ENCODE measurements at places on chromosomes 6 and 20.

DNA sequence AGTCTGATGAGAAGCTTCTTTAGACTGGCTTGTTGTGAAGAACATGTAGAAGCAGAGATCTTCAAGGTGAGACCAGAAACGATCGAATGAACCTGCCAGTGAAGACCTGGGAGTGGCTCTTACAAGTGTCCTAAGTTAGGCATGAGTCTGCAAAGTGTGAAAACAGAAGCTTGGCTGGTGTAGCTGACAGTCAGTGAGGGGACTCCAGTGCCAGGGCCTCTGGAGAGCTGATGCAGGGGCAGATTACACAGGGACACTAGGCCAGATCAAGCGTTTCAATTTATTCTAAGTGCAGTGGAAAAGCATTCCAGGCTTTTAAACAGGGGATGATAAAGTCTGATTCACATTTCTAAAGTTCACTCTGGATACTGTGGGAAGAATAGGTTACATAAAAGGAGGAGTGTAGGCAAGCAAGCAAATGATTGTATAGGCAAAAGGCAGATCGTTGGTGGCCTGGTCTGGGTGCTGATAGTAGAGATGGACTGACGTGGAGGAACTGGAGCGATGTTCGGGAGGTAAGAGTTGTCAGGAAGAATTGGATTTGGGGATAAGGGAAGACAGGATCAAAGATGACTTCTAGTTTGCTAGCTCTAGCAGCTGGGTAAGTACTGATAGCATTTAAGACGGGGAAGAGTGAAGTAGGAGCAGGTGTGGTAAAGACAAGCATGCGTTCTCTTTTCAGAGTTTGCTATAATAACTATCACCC, 133.5 kb downstream of the MAN1A1 start:
- no peak for DNase-seq

DNA sequence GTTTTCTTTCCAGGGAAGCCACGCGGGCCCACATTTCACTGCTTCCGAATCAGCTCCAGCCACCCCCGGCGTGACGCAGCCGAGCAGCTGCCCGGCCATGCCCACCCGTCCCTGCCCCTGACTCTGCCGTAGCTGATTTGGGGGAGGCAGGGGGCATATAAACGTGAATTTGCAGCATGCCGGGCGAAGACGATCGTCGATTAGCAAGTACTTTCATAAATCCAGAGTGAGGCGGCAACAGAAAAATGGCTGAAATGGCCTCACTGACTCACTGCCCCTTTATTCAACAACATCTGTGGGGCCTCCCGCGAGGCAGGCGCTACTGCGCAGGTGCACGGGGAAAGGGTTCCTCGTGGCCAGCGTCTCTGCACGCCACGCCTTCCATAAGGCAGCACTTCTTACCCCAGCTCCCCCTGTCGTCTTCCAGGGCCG, 118.0 kb downstream of the DLL1 start:
- DNase-seq, result no peak

GRCh38 chr20:61299618-61300017, 47.6 kb downstream of the CDH4 start:
- DNase-seq, result no peak

GRCh38 chr6:56795466-56796195, 152.9 kb upstream of the DST start:
- no peak for DNase-seq

DNA sequence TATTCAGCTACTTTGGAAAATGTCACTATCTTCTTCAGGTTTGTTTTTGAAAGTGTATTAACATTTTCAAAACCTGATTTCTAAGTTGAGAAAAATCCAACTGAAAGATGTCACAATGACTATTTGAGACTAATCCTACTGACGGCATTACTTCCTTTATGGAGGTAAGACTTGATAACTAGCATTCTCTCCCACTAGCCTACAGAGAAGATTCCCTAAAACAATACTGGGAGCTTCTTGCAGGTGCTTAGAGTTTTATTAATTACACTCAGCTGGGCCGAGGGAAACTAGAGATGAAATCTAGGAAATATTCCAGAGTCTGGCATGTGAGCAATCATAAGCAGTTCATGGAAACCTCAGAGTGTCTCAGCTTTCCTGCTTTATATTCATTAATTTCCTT, 114.0 kb downstream of the LCA5 start:
- DNase-seq, result no peak

DNA sequence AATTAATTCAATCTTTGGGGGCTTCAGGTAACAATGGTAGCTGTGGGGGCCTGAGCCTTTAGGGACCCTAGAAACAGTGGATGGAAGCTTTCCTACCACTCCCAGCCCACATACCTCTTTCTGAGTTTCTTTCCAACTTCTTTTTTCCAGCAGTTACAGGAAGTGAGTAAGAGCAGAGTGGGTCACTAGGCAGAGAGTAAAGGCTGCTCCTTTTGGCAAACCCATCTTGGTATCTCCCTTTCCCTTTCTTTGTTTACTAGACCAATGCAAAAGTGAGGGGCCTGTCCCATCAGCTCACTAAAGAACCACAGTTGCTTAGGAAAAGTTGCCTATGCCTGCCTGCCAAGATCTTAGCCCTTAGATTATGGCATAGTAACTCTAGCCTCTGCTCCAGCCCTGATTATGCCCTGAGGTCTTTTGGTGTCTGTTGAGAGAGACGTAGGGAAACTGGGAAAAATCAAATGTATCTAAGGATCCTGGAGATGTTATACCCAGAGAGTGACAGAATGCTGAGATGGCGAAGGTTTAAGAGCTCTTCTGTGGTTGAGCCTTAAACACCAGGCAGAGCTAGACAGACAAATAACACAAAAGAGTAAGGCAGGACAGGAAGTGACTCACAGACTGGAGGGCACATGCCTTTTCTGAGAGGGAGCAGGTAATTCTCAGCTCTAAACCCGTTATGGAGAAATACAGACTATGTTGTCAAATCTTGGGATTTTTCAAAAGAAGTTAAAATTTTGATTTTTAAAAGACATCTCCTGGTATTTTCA, 31.3 kb downstream of the TRMT6 start:
- DNase-seq, result no peak

- peak; percentile 72 for DNase-seq
These were observed 75.8 kb downstream of the PREP start for GRCh38 chr6:105326833-105327770.

DNA sequence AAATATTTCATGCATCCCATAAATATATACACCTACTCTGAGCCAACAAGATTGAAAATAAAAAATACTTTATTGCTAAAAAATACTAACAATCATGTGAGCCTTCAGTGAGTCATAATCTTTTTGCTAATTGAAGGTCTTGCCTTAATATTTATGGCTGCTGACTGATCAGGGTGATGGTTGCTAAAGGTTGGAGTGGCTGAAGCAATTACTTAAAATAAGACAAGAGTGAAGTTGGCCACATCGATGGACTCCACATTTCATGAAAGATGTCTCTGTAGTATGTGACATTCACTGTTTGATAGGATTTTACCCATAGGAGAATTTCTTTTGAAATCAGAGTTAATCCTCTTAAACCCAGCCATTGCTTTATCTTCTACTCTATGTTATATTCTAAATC, 11.1 kb downstream of the TRDN start:
- DNase-seq, result no peak

- DNase-seq, result peak; percentile 71
These were observed 34.7 kb upstream of the LAMA4 start for GRCh38 chr6:112289038-112289566.

- DNase-seq, result no peak
These were observed 381.7 kb downstream of the BCKDHB start for GRCh38 chr6:80488190-80488589.

DNA sequence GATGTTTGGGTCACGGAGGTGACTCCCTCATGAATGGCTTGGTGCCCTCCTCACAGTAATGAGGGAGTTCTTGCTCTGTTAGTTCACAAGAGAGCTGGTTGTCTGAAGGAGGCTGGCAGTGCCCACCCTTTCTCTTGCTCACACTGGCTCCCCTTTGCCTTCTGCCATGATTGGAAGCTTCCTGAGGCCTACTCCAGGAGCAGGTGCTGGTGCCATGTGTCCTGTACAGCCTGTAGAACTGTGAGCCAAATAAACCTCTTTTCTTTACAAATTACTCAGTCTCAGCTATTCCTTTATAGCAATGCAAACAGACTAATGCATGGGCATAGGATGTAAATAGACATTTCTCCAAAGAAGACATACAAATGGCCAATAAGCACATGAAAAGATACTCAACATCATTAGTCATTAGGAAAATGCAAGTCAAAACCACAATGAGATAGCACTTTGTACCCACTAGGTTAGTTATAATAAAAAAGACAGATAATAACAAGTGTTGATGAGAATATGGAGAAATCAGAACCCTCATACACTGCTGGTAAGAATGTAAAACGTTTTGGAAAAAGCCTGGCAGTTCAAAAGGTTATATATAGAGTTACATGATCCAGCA, 17.7 kb downstream of the C20orf203 start:
- no peak for DNase-seq

DNA sequence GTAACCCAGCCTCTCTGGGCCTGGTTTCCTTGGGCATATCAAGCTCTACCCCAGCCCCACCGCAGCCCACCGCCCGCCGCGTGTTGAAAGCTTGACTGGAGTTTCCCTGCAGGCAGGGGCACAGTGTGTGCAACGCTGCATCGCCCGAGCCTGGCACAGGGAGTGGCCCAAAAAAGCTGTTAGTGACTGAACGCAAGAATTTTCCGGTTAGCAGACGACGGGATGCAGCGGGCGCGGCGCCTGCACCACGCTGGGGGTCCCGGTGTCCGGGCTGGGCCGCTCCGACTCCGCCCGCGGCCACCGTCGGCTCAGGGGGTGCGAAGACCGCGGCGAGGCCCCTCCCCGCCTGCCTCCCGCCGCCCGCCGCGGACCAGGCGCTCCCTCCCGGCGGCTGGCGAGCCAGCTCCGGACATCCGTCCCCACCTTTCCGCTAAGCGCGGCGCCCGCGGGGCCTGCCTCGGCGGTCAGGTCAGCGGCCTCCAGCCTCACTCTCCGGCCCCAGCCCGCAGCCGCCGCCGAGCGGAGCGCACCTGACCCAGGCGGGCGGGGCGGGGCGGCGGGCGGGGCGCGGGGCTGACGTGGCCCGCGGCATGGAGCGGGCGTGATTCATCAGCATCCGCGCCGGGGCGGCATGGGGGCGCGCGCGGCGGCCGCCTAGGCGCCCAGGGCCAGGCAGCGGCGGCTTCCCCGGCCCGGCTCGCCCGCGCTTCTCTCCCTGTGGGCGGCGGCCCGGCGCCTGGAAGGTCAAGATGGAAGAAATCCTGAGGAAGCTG, at the start of gene ARFGEF3:
Gene ARFGEF3, plus strand, starts transcription at position 602 of the 773 bp plus-strand sequence. Its CDS starts 148 bp downstream, at position 750.
- DNase-seq, result peak; percentile 76

DNA sequence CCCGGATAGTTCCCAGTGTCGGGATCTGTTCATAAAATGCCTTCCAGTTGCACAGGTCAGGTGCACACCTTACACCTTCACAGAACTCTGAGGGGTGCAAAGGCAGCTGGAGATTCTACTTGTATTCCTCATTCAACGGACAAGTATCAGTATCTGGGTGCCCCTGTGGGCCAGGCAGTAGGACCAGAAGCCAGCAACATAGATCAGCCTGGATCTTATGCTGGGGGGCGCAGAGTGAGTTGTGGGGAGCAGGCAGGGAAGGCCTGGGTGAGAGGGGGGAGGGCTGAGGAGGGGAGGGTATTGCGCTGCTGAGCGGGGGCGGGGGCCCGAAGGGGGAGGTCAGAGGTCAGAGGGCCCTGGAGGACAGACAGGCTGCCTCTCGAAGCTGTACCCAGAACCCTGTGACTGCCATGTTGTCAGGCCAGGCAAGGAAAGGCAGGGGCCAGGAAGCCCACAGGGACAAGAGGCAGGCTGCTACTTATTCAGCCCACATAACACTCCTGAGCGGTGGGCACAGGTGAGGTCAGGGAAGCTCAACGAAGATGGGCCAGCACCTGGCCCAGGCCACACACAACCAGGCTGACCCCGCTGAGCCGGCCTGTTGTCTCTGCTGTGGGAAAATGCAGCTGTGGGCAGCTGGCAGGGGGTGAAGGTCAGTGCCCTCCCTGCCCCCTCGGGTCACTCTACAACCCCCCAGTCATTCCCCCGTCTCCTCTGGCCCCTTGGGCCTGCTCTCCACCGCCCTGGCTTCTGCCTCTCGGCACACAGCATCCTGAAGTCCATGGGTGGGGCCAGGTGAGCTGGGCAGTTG, 1.1 kb downstream of the OPRL1 start:
- no peak for DNase-seq

DNA sequence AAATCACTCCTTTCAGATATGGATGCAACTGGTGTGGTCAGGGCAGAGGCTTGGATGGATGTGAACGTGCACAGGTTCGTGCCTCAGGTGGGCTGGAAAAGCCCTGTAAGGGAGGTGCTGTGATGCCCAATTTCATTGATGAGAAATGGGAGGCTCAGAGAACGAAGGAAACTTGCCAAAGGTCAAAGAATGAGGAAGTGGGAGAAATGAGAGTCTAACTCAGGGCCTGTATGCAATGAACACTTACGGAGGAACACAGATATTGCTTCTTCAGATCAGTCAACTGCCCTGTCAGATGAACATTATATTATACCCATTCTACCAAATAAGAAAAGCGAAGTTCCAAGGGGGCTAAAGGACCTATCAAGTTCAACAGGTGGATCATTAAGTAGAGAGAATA, 134.7 kb downstream of the RCAN2 start:
- no peak for DNase-seq

GRCh38 chr6:28738396-28738765, 185.4 kb downstream of the TRIM27 start:
- DNase-seq, result no peak

DNA sequence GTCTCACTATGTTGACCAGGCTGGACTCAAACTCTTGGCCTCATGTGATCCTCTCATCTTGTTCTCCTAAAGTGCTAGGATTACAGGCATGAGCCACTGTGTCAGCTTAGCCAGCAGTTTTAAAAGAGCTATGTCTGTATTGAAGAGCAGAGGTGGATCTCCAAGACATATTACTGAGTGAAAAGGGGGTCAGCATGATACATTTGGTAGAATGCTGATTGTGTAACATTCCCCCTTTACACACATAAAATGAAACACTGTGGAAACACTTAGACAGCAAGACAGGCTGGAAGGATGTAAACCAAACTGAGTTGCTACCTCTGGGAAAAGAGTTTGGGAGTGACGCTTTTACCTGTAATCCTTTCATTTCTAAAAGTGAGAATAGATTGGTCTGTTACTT, 1.7 kb upstream of the RIPOR3 start:
- DNase-seq, result no peak

GRCh38 chr6:35931120-35931561, 10.2 kb upstream of the SRPK1 start:
- no peak for DNase-seq

DNA sequence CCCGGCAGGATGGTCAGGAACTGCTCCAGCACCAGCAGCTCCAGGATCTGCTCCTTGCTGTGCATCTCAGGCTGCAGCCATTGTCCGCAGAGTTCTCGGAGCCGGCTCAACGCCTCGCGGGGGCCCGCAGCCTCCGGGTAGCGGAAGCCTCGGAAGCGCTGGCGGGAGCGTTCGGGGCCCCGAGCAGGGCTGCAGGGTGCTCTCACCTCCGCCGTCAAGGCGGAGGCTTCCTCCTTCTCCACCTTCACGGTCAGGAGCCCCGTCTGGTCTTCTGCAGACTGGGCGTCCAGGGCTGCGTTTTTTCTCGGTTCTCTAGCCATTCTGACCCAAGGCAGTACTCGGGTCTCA, 434 bp downstream of the ZKSCAN4 start:
- DNase-seq, result peak; percentile 30

DNA sequence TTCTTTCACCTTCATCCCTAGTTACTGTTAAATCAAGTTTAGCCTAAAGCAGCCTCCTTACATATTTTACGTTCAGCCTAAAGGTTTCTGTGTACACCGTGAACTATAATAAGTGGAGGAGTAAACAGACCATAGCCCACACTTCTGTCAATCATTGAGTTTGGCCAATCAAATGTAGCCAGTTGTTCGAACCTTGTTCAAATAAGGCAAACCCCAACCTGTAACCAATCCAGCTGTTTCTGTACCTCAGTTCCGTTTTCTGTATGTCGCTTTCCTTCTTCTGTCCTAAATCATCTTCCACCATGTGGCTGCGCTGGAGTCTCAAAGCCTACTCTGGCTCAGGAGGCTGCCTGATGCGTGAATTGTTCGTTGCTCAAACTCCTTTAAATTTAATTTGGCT, 1.8 kb upstream of the FBXO30 start:
- DNase-seq, result no peak
